Colonic mucosa (tissue), 4 donors: ENCODE measurements at places on chromosomes 2 and 18.

- no peak for DNase-seq
These were observed 488.3 kb upstream of the VRK2 start for GRCh38 chr2:57558312-57558711.

DNA sequence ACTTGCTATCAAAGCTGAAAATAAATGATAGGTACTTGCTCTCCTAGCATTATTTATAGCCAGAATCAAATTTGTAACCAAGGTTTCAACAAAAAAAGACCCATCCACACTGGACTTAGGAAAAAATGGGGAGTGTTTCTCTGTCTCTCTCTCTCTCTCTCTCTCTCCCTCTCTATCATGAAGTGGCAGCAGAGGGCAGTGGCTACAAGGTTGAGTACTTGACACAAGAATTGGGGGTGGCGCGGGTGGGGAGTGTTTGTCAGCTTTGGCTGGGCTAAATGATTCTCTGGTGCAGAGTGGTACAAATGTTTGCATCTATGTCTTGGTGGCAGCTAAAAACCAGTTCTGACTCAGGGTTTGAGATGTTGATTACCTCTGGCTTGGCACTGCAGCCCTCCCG lies 85.0 kb downstream of the RBM43 start:
- DNase-seq: no peak

DNA sequence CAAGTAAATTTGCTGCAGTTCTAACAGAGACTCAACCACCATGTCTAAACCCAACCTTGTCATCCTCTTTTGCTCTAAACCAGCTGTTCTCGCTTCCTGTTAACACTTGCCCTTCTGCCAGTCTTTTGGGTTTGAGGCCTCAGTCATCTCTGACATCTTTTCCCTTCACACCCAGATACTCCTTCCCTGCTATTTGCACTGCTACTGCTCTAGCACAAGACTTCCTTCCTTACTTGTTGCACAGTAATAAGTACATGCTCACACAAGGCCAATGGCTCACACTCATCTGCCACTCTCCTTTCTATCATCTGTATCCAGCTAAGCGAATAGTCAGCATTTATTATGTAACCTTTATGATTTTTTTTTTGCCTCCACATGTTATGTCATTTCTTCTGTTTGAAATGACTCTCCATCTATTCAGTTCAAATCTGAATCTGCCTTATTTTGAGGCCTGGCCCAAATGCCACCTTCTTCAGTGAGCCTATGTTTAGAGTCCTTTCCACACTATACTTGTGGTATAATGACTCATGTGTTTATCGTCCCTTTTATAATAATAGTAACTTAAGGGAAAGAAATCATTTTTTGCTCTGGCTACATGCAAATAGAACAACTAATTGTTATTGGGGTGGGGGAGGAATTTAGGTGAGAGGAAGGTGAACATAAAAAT lies 22.5 kb upstream of the CDKL4 start:
- no peak for DNase-seq

DNA sequence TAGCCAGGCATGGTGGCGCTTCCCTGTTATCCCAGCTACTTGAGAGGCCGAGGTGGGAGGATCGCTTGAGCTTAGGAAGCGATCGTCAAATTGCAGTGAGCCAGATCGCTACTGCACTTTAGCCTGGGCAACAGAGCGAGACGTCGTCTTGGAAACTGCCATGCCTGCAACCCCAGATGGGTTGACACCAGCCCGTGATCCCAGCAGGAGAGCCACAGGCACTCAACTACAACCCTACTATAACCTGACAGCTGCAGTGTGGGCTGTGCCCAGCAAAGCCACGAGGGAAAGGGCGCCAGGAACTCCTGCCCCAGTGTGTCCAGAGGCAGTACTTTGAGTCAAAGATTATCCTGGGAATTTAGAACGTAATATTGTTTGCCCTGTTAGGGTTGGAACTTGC lies 85.6 kb downstream of the SS18 start:
- no peak for DNase-seq
